ENCODE measurements at places on chromosomes 12 and 14.

GRCh38 chr14:65804439-65805112 lies 392.0 kb downstream of the FUT8 start:
- DNase-seq = no peak

- DNase-seq = no peak
These were observed 489.8 kb downstream of the DIO2 start for GRCh38 chr14:79721399-79722084.

- DNase-seq = no peak
These were observed 22.8 kb downstream of the CPM start for GRCh38 chr12:68910128-68910527.

- no peak for DNase-seq
These were observed 12.3 kb upstream of the LMO3 start for GRCh38 chr12:16618256-16618655.

GRCh38 chr12:9619411-9620179 lies 11.9 kb upstream of the KLRB1 start:
- no peak for DNase-seq

- no peak for DNase-seq
These were observed 58.1 kb downstream of the ETV6 start for GRCh38 chr12:11707535-11707934.

DNA sequence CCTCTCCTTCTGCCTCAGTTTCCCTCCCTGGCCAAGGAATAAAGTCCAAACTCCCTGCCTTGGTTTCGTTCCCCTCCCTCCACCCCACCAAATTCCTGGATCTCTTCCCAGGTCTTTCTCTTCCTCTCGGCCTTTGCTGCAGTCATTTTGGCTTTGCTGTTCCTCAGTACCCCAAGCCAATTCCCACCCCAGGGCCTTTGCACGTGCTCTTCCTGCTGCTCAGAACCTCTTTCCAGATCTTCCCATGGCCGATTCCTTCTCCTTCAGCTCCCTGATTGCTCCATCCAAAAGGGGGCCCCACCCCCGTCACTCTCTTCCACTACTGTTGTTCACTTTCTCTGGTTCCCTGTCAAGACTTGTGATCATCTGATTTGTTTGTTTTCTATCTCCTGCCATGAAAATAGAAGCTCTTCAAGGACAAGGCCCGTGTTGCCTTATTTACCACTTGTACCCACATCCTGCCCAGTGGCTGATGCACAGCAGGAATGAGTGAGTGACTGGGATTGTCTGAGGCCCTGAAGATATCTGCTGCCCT lies 3.1 kb downstream of the HNF1A start:
- DNase-seq = no peak

DNA sequence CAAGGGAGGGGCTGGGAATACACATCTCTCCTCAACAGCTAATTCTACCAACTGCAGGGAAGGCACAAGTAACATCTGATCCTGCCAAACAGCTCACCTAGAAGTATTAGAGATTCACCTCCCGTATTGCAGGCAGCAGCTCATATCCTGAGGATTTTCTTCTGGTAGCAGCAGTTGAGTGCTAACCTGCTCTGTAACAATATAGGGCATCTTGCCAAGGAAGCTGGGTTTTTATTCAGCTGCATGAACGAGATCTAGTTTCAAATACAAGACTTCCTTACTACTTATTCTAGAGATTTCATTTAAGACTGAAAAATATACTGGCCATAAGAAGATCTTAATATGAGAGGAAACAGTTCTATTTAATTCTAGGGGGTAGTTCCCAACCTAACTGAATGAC lies 261.4 kb upstream of the USP15 start:
- DNase-seq = no peak

- DNase-seq = no peak
These were observed 21.5 kb upstream of the SOCS2 start for GRCh38 chr12:93550748-93551611.

- DNase-seq = no peak
These were observed 16.0 kb downstream of the CERS5 start for GRCh38 chr12:50151047-50151687.

DNA sequence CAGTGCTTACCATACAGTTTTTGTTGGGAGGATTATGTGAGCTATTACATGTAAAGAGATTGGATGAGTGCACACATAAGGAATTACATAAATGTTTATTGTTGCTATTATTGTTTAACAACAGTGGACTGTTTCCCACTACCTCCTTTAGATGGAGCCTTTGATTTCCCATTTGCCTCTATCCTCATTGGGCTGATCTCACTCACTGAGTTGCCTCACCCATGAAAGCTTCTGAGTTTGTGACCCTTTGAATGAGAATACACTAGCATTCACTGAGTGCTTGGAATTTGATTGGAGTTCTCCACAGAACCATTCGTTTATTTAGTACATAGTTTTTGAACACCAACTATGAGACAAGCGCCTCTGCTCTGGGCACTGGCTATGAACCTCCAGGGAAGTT lies 121.0 kb downstream of the HELB start:
- no peak for DNase-seq

DNA sequence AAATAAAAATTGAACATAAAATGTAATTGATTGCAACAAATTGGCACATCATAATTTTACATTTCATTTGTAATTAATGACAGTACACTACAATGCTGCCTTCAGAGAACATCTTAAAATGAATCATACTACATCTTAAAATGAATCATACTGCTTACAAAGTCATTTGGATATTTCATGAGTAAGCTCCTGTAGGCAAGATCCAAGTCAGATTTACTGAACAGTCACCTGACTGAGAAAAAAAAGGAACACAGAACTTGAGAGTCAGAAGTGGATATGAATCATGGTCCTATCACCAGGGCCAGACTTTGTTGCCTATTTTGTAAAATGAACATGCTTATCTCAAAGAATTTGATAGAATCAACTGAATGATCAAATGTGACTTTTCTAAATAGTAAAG lies 32.7 kb upstream of the FBLN5 start:
- peak; percentile 18 for DNase-seq

- DNase-seq = no peak
These were observed 4.2 kb upstream of the XPOT start for GRCh38 chr12:64400041-64400440.

- DNase-seq = no peak
These were observed 175.7 kb downstream of the CACNA1C start for GRCh38 chr12:2228535-2228934.

DNA sequence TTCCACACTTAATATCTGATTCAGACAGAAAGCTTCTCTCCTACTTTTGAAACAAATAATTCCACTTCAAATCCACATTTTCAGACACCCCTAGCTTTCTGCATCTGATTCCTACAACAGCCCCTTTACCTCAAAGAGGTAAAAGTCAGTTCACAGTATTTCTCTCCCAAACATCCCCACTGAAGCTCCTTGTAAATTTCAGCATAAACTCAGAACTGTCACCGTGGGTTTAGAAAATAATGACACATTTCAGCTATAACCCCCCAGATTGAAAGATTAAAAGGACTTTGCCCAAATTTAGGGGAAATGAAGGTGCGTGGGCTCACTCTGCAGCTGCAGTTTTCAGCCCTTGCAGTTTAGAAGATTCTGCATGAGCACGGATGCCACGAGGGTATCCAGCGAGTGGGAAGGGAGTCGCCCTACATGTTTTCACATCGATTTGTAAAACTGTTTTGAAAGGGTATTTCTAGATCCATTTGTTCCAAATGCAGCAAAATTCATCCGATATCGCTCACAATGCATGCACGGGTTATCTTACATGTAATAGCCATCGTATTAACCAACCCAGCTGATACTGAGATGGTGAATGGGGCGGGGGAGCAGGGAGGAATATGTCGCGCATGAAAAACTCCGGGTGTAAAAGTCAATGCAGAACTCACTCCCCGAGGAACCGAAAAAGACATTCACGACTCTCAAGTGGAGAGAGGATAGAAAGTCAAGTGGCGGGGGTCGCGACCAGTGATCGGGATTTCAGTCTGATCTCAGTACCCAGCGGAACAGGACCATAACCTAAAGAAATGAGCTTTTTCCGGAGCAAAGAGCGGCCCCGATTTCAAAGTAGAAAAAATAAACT lies 5.0 kb upstream of the CCND2 start:
- peak; percentile 42 for DNase-seq

- DNase-seq = no peak
These were observed 22.0 kb downstream of the EGLN3 start for GRCh38 chr14:33928895-33929294.

- DNase-seq = peak; percentile 66
These were observed 26.6 kb upstream of the KLRB1 start for GRCh38 chr12:9634177-9634803.

DNA sequence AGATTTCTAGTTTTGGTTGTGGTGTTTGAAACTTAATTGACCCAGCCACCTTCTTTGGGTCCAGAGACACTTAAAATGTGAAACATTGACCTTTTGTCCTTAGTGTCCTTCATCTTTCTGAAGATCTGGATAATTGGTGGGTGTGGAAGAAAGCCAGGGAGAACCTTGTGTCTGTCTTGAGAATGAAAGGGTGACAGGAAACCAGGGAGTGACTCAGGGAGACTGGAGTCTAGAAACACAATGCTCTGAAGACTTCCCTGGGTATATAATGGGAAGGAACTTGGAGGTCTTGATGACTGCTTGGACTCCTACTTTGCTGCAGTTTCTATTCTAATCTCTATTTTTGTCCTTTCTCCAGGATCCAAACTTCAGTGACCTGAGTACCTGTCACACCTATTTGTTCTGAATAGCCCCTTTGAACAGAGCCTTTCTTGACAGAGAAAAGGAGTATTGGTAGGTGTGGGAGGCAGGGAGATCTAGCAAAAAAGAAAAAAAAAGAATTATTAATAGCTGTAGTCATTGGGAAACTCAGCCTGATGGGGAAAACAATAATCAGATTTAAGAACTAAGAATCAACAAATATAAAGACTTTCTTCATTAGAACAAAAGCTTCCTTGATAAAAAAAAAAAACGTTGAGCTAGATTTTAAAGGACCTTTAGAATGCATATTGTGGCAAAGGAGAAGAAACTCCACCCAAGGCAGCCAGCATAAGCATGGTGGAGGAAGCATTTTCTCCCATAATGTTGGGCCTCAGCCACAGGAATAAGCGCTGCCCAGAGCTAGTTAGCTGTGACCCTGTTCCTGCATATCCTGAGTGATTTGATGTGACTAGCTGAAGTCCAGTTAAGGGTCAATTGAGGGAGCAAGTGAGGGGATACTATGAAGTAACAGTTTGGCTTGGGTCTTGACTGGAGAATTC lies 77.9 kb upstream of the HOXC13 start:
- DNase-seq = no peak

DNA sequence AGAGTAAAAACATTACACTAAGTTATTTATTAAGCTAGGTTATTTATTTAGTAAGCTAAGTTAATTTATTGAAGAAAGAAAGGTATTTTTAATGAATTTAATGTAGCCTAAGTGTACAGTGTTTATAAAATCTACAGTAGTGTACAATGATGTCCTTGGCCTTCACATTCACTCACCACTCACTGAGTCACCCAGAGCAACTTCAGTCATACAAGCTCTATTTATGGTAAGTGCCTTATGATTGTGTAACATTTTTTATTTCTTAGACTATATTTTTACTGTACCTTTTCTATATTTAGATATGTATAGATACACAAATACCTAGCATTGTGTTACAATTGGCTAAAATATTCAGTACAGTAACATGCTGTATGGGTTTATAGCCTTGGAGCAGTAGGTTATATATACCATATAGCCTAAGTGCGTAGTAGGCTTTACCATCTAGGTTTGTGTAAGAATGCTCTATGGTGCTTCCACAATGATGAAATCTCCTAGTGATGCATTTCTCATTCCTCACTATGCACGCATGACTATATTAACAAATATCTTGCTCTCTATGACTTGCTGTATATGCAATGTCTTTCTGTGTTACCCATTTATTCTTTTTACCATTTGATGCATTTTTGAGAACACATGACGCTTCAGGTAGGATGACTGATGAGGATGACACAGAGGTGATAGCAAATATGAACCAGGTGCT lies 309.6 kb upstream of the ATXN7L3B start:
- no peak for DNase-seq

GRCh38 chr14:59294662-59294992 lies 106.2 kb downstream of the DAAM1 start:
- no peak for DNase-seq

GRCh38 chr14:79285263-79285662 lies 926.0 kb downstream of the DIO2 start:
- no peak for DNase-seq

- no peak for DNase-seq
These were observed 60.4 kb upstream of the FOXN3 start for GRCh38 chr14:89477391-89477790.

DNA sequence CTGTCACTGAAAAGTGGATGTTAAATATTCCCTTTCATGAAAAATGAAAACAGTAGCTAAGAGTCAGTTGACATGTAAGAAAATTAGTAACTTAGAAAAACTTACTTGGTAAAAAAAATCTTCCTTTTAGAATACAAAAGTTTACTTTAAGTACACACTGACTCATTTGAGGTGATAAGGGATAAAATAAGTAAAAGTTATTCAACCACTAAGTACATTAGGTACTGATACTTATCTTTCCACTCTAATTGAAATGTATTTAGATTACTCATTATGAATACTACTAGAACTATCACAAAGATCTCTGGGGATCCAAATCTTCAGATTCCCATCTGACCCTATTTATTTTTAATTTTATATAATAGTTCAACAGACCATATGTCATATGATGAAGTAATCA lies 12.2 kb downstream of the SYCP3 start:
- DNase-seq = no peak

DNA sequence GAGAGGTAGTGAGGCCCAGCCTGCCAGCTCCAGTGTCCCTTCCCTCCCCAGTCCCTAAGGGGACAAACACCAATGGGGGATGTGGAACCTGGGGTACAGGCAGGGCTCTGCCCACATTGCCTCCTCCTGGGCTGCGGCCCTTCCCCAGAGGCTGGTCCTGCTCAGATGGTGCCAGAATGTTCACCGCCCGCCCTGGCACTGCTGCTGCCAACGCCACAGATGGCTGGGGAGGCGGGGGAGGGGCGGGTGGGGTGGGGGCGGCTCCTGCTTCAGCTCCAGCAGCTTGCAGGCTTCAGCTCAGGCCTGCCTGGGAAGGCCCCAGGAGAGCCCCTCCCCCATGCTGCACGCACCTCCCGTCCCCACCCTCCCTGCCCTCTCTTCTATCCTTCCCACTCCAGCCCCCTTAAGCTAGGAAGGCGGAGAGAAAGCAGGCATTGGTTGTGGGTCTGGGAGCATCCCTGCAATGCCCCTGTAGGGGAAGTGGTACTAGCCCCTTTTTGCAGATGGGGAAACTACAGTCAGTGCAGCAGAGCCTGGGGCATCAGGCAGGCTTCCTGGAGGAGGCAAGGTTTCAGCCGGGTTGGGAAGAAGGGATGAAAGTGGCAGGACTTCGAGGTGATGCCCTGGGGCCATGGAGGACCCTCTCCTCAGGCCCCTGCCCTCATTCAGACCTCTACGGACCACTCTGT lies 2.0 kb upstream of the BEGAIN start:
- DNase-seq = no peak

Measured in stimulated activated naive CD8-positive, alpha-beta T cell treated with anti-CD3 and anti-CD28 coated beads, Interleukin-15, amount 100 ng/mL, for 72 hours (primary cell).